Left hindlimb (tissue), 1 donor: ENCODE measurements at places on chromosomes 5 and 9.

GRCh38 chr5:891837-892393, 686 bp downstream of the BRD9 start:
- no peak for DNase-seq

GRCh38 chr5:1384521-1384920, 39.6 kb upstream of the CLPTM1L start:
- no peak for DNase-seq

DNA sequence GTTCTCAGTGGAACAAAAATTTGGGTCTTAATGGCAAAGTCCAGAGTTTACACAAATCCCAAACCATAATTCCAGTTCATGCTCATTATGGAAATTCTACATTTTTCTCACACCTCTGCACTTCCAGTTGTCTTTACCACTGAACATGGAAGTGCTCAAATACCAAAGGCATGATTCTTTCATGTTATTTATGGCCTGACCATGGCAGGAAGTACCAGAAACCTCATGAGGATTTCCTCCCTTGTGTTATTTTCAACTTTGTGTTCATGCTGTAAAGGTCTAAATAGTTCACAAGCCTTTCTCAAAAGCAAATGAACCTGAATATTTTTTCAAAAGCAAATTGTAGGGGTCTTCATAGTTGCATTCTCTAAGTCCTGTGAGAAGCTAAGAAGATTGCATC, 82.0 kb upstream of the ITGA1 start:
- DNase-seq: no peak

GRCh38 chr5:109313127-109313526, 96.6 kb downstream of the PJA2 start:
- DNase-seq: no peak

DNA sequence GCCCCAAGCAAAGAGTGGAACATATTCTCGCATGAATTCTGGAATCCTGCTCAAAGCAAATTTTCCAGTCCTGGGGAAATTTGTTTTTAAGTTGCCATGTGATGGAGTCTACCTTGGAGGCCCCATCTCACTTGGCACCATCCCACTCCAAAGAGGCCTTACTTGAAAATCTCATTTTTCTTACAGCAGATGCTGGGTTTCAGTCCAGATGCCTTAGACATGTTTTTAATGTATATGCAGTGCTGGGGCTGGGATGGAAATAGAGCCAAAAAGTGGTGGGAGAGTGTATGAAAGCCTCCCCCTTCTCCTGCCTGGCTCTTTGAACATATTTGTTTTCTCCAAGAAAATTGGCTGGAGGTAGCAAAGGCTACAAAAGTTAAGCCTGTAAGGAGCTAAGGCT, 493.7 kb downstream of the ENC1 start:
- peak; percentile 56 for DNase-seq

DNA sequence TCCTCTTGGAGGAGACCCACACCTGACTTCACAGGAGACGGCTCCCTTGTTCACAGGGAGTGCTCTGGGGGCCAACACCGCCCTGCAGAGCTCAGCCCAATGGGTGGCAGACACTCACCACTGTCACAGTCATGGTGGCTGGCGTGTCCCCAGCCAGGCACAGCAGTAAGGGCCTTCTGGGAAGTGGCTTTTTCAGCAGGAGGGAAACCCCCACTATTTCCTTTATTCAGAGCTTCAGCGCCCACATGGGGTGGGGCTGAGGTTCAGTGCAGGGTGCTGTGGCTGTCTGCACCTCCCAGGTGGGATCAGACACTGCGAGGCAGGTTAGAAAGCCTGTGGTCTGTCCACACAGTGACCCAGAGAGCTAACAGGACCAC, 3.6 kb upstream of the SNAPC4 start:
- no peak for DNase-seq

DNA sequence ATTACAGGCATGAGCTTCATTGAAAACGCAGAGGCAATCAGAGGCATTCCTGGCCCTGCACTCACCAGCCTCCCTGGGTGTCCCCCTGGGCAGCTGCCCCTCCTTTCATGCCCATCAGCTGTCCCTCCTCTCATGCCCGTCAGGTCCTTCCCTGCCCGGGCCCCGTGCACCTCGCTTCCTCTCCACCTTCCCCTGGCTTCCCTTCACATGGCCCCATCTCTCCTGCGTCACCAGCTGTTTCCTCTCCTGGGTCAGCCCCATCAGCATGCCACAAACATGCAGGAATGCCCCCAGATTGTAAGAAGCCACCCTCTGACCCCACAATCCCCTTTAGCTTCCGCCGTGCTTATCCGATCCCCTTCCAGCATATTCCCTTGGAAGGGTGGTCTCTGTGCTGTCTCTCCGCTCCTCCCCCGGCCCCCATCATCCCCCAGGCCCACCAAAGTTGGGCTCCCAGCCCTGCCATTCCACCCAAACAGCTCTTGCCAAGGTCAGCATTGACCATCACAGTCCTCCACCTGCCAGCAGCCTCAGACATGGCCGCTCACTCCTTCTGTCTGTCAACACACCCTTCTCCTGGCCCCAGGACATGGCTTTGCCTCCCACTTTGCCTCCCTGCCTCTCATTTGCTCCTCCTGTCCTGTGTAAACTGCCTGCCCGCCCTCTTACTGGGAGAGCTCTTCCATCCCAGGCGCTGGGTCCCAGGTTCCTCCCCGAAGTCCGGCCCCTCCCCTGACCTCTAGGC, 98.6 kb upstream of the IER5L start:
- DNase-seq: no peak

DNA sequence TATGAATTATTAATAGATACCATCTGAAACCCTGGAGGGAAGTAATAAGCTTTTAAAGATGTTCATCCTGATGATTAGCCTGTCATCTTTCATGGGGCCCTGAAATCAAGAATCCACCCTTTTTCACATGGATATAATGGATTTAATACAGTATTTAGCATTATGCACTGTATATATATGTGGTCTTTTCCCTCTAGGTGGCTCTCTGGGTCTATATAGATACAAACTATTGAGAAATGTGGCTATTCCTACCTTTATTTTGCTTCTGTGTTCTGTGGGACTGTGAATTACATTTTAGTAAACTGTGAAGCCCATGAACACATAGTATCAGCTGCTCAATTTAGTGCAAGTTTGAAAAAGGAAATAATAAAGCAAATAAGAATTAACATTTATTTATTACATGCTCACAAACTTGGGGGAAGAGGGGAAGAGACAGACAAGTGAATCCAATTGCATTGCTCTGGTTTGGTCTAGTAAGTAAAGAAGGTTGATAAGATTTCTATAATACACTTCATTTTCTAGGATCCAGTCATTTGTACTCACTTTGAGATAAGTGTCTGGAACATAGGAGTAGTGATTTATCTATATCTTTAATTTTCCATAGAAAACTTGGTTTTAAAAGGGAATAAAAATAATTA, 112.2 kb downstream of the SCAMP1 start:
- DNase-seq: no peak

DNA sequence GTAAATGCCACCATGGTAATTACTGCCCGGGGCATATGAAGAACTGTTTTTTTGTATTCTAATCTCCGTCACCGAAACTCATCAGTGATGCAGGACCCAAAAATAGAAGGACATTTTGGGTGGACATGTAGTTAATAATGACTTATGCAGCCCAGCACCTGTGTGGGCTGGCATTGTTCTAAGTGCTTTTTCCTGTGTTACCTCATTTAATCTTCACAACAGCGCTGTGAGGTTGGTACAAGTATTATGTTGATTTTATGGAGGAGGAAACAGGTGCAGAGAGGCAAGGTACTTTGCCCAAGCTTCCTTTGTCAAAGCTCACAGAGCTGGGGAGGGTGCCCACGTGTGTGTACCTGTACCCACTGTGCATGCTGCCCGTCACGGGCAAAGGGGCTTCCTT, 58.4 kb downstream of the DAPK1 start:
- no peak for DNase-seq

DNA sequence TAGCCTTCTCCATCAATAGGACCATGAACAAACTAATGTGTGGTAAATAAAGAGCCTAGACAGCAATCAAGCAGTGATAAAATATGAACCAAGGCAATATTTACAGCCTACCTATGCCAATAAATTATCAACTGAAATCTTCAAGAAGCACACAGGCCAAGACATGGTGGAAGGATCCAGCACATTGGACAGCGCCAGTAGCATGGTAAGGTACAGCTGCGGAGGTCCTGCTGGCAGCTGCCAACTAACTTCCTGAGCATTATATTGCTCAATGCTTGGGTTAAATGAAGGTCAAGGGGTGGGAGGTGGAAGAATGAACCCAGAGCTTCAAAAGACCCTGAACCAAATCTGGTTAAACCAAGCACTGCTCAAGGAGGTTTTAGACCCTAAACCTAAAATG, 16.5 kb upstream of the SPDL1 start:
- DNase-seq: no peak

- no peak for DNase-seq
Observed at GRCh38 chr9:114779352-114779845, 26.4 kb downstream of the TNFSF15 start.

DNA sequence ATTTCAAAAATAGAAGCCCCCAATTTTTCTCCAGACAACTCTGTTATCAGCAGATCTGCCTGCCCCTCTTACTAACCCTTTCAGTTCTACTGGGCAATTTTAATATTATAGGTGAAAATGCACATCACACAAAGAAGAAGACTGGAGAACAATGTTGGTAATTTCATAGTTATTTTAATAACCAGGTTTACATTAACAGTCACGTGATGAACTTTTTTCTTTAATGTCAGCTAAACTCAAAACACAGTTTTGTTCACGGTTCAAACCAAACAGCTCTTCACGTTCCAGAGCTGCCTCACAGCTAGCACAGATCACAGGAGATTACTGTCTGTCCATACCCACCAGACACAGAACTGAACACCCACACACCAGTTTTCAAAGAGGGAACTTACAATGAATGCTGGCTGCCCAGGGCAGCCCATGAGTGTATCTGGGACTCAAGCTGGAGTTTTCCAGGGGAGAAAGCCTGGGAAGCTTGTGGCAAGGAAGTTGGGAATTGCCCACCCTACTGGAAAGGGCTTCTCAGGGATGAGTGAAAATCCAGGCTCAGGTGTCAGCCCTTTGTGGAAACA, 119.1 kb downstream of the DPYSL3 start:
- DNase-seq: no peak

DNA sequence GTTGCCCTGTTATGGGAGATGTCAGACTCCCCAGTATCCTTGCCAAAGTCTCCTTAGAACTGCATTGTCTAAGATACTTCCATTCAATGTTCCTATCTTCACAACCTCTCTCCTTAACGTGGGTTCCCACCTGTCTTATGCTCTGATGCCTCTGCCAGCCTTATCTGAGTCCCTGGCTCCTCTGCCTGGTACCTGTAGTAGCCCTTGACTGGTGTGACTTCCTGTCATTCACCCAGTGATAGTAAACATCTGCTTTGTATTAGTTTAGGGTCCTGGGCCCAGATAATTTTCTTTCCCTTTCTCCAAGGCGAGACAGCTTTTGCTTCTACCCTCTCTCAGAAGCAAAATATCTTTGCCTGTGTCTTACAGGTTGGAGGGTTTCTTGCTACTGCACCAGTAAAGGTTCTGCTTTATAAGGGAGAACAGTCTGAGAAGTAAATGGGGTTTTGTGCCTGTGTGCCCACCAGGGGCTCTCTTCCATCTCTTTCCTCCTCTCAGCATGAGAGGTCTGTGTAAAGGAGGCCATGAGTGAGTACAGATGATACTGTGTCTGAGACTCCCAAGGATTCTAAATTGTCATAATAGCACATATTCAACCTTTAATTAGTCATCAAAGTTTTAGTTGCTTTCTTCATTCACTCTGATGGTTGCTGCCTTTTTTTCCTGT, 220.8 kb downstream of the PRR16 start:
- no peak for DNase-seq

- DNase-seq: no peak
Observed at GRCh38 chr5:103256178-103256577, 2.4 kb upstream of the MACIR start.

DNA sequence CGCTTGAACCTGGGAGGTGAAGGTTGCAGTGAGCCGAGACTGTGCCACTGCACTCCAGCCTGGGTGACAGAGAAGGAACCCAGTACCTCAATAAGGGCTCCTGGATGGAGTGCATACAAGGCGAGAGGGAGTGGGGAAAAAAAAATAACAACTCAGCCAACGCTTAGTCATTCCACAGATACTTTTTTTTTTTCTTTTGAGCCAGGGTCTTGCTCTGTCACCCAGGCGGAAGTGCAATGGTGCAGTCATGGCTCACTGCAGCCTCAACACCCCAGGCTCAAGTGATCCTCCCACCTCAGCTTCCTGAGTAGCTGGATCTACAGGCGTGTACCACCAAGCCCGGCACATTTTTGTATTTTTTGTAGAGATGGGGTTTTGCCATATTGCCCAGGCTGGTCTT, 59.5 kb upstream of the GGTA1 start:
- no peak for DNase-seq

GRCh38 chr9:131982671-131983239, 96.9 kb downstream of the MED27 start:
- no peak for DNase-seq

GRCh38 chr5:53130266-53130665, 20.7 kb upstream of the MOCS2 start:
- DNase-seq: no peak

- no peak for DNase-seq
Observed at GRCh38 chr9:14021871-14022525, 291.9 kb downstream of the NFIB start.

- DNase-seq: no peak
Observed at GRCh38 chr9:128218172-128218517, 15.0 kb downstream of the DNM1 start.

DNA sequence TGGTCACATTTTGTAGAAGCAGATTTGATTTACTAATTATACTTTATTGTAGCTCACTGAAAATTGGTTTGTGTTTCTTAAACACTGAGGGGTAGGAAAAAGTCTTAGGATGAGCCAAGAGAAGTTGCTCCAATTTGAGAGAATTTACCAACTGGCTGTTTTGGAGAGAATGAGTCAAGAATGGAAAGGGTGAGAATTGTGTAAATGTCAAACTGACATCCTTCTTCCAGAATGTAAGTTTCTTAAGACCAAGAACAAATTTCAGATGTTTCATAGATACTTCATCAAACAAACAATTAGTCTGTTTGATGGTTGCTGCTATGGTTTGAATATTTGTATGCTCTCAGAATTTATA, 106.2 kb upstream of the TXNDC8 start:
- no peak for DNase-seq

DNA sequence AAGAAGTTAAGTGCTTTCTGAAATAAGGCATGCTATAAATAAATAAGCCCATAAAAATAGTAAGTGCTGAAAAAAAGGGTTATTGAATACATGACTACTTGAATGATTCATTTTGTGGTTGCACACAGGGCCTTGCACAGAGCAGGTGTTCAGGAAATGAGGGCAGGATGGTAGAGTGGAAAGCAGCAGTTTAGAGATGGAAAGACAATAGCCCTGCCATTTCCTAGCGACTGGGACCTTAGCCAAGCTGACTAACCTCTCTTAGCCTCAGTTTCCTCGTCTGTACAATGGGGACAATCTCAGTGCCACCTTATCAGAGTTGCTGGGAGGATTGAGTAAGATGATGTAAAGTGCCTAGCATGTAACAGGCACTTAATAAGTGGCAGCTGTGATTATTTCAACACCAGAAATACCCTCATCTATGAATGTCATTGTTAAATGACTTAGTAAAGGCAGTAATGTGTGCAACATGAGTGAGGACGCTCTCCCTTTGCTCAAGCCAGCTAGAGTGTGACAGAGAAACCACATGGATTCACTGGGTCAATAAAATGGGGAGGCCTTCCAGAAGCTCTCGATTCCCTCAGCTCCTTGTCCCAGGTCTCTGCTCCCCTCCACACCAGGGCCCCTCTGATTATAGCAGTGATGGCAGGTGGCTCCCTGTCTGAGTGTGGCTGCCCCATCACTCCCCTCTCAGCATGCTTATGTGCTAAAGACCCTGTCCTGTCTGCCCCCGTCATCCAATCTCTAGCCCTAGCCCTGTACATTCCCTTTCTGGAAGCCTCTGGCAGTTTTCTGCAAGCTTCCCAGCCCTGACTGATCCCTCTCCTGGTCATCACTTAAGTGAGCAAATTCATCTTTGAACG, 16.0 kb upstream of the PHF19 start:
- no peak for DNase-seq
